ENCODE measurements at places on chromosomes 11 and 22. TPM values are rescaled to one million over a fixed set of nuclear protein-coding genes. Genes with fewer than 3 reads are reported as not detected.

- H3K4me3 ChIP-seq: no peak overlapping the region
- peaks cover 34% of the 10 kb centered on the region for H3K27me3 ChIP-seq
- H3K36me3 ChIP-seq: no peaks in the 10 kb centered on the region
- no peaks in the 10 kb centered on the region for H3K4me1 ChIP-seq
Measured at GRCh38 chr11:132911186-132911585, 621.1 kb downstream of the OPCML start.

DNA sequence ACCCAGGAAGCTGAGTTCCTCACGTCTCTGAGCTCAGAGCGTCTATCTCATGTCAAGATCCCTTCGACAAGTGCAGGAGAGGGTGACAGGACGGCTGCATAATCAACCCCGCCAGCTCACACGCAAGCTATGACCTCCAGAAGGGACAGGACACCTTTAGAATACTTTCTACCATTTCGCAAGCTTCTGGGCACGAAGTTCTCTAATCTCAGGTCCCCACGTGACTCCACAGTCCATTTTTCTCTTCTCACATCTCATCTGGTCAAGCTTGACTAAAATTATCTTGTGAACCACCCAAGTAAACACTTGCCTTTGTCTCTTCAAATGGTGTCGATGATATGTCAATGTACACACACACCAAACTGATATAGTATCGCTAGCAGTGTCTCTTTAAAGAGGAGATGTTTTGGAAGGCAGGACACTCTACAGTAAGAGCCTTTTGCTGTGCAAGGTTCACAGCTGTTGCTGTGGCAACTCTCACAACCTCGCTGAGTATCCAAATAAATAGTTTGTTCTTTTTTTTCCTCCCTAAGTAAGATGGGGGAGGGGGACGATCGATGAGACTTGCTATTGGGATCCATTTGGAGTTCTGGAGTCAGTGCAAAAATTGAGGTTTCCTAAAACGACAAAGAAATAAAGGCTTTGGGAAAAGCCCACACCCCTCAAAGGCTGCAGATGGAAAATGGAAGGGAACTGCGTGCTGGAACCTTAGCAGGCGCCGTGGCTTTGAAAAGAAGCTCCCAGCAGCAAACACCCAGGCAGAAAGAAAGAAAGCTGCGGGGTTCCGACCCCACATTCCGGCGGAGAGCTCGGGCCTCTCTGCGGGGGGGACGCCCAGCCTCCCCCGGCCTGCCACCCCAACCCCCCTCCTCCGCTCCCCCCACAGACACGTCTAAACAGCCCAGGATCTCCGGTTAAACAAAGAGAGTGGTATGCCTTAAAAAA is 215.4 kb upstream of the UBASH3B start:
- H3K27me3 ChIP-seq: peaks cover 19% of the 10 kb centered on the region
- H3K36me3 ChIP-seq: no peaks in the 10 kb centered on the region
- no peak overlapping the region for H3K4me3 ChIP-seq
- no peaks in the 10 kb centered on the region for H3K4me1 ChIP-seq

- H3K27ac ChIP-seq: no peak overlapping the region
- peaks cover 36% of the 10 kb centered on the region for H3K27me3 ChIP-seq
- no peak for DNase-seq
- H3K4me1 ChIP-seq: peaks cover 10% of the 10 kb centered on the region
- no peak overlapping the region for H3K4me3 ChIP-seq
Measured at GRCh38 chr11:133830931-133831907, 14.1 kb downstream of the SPATA19 start.

- peak; percentile 51 for DNase-seq
- peaks cover 38% of the 10 kb centered on the region for H3K4me1 ChIP-seq
- H3K27me3 ChIP-seq: no peaks in the 10 kb centered on the region
- peaks cover 13% of the 10 kb centered on the region for H3K36me3 ChIP-seq
- peak overlapping the region; percentile 98 for H3K4me3 ChIP-seq
- peak overlapping the region; percentile 95 for H3K27ac ChIP-seq
Measured at GRCh38 chr11:119056421-119056999, 495 bp downstream of the HYOU1 start.

- peak overlapping the region; percentile 92 for H3K27ac ChIP-seq
- no peak for DNase-seq
- H3K4me1 ChIP-seq: peaks cover 59% of the 10 kb centered on the region
- H3K36me3 ChIP-seq: peaks cover 3% of the 10 kb centered on the region
- peak overlapping the region; percentile 82 for H3K4me3 ChIP-seq
- no peaks in the 10 kb centered on the region for H3K27me3 ChIP-seq
Measured at GRCh38 chr11:63870351-63871140, 31.6 kb downstream of the MARK2 start.

Gene AQP11
- not detected for total RNA-seq

DNA sequence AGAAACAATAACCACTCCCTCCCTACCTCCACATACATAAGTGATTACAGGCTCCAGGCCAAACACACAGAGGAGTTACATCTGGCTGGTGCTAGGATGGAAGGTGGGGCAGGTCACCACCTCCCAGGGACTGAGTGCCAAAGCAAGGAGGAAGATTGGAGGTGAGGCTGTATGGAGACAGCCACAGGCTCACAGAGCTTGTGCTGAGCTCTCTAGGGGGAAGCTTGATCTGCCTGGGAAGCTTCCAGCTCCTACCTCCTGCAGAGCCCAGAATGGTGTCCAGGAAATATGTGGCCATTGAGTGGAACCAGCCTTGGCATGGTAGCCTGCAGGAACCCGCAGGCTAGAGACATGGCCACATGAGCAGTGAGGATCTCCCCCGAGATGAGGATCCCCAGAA is 3.6 kb upstream of the MED15 start:
- DNase-seq: no peak
- H3K4me3 ChIP-seq: no peak overlapping the region
- H3K4me1 ChIP-seq: peaks cover 17% of the 10 kb centered on the region
- H3K27ac ChIP-seq: no peak overlapping the region
